Left forelimb (tissue), 1 donor: ENCODE measurements at places on chromosomes 6 and 20.

- DNase-seq = no peak
Measured at GRCh38 chr6:54096811-54097210, 14.4 kb upstream of the MLIP start.

DNA sequence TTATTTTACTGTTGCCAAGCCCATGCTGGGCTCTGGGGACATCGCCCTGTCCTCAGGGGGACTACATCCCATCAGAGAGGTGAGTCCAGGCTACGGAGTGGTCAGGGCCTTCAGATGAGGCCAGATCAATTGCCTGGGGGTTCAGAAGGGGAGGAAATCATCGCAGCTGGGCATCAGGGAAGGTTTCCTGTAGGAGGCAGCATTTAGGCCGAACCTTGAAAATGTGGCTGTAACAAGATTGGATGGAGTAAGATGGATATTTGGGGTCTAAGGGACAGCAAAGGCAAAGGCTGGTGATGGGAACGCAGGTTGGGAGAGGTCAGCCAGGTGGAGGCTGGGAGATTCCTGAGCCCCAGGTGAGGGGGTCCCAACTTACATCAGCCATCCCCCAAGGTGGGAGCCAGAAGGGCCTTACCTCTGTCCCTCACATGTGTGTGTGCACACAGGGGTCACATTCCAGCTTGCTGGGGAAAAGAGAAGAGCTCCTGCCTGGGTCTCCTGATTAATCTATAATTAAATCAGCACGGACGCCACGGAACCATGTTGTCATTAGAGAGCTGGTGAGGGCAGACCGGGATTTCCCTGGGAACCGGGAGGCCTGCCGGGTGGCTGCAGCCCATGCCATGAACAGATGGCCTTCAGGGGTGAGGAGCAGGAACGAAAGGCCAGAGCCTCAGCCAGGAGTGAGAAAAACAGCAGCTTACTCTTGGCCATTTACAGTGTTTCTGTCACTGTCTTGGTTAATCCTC, 30.5 kb upstream of the DLGAP4 start:
- no peak for DNase-seq

- DNase-seq = no peak
Measured at GRCh38 chr6:3390698-3391097, 66.2 kb downstream of the SLC22A23 start.

GRCh38 chr6:140660295-140660694, 1285.8 kb upstream of the CITED2 start:
- DNase-seq = no peak

GRCh38 chr6:111761212-111761611, 112.0 kb downstream of the FYN start:
- DNase-seq = no peak

DNA sequence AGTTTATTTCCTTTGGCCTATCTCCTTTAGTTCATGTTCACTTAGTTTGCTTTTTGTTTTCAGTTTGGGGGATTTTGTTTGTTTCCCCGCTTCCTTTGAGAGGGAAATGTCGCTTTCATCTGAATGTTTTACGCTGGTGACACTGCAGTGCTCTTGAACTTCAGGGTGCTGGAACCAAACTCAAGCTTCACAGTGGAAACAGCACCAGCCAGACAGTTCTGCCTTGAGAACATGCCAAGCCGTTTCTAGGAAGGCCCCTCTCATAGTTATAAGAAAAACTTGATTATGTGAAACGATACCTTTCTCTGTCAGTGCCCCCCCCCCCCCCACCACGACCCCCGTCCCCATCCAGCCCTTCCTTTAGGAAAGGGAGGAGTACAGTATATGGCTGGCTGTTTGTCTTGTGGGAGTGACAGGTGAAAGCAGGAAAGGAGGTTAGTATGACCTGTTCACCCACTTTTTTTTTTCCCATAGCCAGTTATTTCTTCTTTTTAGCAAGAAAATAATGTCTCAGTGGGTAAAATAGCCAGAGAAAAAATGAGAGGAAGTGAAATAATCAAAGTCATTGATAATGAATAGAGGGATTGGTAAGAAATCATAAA, 130.1 kb downstream of the LRRC1 start:
- DNase-seq = no peak

- DNase-seq = no peak
Measured at GRCh38 chr20:48105526-48105925, 320.2 kb upstream of the SULF2 start.

DNA sequence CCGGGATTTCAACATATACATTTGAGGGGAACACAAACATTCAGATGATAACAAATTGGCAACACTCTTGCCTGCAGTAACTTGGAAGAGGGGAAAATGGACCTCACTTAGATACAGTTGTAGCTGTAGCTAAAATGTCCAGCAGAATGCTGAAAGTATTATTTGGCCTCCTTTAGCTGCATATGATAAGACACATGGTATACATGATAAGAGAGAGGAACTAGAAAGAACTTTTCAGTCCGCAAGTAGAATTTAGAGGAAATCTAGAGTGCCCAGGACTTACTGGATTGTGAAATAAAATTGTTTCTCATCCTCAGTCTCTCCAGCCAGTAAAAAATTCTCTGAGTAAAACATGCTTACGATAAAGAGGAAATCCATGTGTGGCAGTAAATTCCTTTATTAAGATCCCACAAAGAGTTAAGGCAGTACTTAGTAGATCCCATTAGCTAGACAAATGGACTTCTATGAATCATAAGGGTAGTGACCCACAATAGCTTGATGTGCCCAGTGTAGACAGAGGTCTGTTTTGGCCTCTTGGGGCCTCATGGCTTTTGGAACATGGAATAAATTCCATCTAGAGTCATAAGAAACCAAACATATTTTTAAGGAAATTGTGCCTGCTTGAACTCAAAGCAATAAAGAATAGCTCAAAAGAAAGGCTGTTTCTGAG, 87.9 kb upstream of the RBM24 start:
- DNase-seq = no peak

DNA sequence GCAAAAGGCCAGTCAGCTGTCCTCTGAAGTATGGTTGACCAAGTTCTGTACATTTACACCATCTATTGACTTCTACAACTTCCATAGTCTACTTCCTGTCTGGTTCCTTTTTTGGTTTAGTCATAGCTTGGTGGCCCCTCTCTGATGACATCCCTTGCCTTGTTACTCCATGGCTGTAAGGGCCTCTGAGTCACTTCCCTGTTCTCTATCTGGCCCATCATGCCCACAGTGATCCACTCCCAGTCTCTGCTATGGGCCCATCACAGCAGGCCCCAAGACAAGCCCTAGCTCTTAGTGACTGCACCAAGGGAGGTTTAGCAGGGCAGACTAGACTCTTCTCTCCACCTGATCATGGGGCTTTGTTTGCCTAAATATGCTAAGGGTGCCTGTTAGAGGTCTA, 441.6 kb downstream of the HACE1 start:
- no peak for DNase-seq

GRCh38 chr20:846894-847278, 13.4 kb downstream of the FAM110A start:
- no peak for DNase-seq

- DNase-seq = no peak
Measured at GRCh38 chr20:38217791-38218565, 42.6 kb downstream of the KIAA1755 start.

- no peak for DNase-seq
Measured at GRCh38 chr6:117072134-117072533, 193.2 kb upstream of the VGLL2 start.

- no peak for DNase-seq
Measured at GRCh38 chr20:3616250-3616649, 46.9 kb downstream of the GFRA4 start.

DNA sequence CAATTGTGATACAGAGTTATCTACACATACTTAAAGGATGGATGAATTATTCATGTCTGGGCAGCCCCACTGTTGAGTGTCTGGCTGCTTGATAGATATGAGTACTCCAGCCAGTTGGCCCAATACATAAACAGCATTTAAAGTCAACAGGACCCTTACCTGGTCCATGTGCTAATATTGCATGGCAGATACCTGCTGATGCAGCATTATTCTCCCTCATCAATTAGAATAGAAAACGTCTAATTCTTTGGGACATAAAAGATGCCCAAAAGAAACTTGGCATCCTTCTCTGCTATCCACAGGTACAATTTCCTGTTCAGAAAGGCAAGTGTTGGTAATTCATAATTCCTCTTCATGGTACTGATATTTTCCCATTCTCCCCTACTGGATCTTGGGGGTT, 550.8 kb downstream of the TFAP2B start:
- no peak for DNase-seq

DNA sequence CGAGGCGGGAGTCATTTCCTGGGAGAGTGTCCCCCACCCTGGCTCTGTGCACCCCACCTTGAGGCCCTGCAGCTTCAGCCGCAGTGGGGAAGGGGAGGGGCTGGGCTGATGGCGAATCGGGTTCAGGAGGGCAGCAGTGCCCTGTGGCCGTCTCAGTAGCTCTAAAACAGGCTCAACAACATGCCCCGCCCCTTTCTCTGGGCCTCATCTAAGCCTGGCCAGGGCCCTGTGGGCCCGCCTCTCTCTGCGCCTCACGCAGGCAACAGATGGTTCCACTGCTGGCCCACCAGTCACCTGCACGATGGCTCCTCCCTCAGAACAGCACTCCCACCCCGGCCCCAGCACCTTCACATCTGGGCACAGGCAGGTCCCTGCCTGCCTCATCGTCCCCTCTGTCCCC, 30.2 kb downstream of the CHRNA4 start:
- DNase-seq = no peak

DNA sequence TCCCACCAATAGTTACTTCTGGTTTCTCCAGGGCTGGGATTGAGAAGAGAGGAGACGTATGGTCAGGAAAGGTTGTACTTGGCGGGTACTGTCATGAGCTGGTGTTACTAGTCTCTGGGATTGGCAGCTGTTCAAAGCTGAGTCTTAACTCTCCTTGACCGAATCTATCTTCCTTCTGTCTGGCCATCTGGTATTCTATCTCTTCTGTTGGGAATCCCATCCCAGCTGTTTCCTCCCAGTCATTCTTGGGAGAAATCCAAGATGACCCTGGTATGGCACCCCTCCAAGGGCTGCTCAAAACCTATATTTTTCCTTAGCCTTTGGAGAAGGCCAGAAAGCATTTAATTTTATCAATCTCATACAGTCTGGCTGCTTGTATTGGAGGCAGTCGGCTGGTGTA, 287.0 kb upstream of the CHD6 start:
- DNase-seq = no peak

DNA sequence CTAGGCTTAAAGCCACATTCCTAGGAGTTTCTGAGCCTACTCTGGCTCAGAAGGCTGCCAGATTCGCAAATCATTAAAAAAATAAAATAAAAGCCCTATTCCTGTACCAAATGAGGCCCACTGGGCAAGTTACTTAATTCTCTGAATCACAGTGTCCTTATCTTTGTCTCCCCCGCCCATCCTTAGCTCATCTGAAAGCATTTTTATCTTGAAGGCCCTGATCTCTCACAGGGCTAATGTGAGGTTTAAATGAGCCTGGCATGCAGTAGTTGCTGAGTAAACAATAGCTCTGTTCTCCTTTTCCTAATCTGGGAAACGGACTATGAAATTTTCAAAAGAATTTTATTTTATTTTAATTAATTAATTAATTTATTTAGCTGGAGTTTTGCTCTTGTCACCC, 2.1 kb upstream of the ZBTB12 start:
- DNase-seq = no peak
